ENCODE measurements at places on chromosomes 16 and 17. TPM values are rescaled to one million over a fixed set of nuclear protein-coding genes. Genes with fewer than 3 reads are reported as not detected.
A peak's percentile ranks its signal among the peaks of the same experiment; 100 is the strongest.

DNA sequence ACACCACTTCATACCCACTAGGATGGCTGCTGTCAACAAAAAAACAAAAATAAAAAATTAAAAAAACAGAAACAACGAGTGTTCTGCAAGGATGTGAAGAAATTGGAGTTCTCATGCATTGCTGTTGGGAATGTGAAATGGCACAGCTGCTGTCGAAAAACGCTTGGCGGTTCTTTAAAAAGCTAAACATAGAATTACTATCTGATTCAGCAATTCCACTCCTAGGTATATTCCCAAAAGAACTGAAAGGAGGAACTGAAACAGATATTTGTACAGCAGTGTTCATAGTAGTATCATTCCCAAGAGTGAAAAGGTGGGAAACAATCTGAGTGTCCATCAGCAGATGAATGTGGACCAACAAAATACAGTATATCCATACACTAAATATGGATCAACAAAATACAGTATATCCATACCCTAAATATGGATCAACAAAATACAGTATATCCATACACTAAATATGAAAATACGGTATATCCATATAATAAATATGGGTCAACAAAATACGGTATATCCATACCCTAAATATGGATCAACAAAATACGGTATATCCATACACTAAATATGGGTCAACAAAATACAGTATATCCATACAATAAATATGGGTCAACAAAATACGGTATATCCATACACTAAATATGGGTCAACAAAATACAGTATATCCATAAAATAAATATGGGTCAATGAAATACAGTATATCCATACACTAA, 8.7 kb downstream of the METTL16 start:
- DNase-seq, result peak; percentile 0

- DNase-seq, result no peak
Observed at GRCh38 chr17:60229188-60229802, 79.5 kb downstream of the CA4 start.

DNA sequence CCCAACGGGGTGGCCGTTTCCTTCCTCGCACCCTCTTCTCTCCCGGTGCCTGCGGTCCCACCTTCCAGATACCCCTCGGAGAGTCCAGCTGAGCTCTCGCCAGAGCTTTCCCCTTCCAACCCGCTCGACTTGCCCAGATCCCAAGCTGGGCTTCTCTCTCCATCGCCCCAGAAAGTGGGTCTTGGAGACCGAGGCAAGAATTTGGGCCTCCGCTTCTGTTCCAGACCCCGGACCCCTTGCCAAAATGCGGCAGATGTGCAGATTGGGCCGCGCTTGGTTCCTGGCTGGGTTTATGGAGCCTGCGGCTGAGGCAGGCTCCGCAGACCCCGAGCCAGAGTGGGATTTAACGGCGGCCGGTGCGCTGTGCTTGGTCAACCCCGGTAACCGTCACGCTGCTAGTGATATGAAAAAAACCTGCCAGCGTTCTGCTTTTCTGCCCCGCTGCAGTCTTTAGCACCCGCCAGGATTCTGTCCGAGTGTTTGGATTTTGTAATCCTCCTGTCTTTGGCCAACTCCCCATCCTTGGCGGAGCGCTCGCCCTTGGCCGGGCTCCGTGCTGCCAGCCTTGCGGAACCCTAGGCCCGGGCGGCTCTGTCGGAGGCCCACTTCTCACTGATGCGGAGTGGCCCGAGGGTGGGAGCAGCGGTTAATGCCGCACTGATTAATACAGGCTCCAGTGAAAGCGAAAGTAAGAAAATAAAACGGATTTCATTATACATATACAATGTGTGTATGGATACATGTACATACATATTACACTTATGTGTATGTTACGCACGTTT, 754 bp upstream of the SLFN11 start:
- peak; percentile 93 for DNase-seq

CCDC102A gene
- total RNA-seq, result 13.7 TPM

TLCD1 gene
- total RNA-seq, result 9.4 TPM

MILR1 gene
- total RNA-seq, result not detected

TMEM106A gene
- 1.3 TPM for total RNA-seq
